Ureter (tissue), 1 donor: ENCODE measurements at places on chromosomes 5 and 9. TPM values are rescaled to one million over a fixed set of nuclear protein-coding genes. Genes with fewer than 3 reads are reported as not detected.

- no peak for DNase-seq
Observed at GRCh38 chr5:42718591-42718990, 38.0 kb upstream of the CCDC152 start.

ARL10 gene
- 9.3 TPM for total RNA-seq

DNA sequence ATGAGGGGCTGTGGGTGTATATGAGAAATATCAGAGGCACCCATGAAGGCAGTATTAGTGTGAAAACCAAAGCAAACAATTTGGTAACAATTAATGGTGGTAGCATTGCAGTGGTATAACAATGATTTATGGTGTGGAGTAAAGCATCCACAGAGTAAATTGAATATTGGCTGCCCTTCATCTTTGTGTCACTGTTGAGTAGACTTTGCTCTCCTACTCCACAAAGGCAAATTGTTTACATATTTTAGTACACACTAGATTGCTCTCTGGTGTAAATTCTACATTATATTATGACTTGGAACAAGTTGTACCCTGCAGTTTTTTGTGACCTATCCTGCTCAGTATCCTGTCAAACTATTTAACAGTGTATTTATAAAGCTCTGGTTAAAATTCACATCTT lies 455.5 kb upstream of the RORB start:
- DNase-seq, result no peak

CDH9 gene
- total RNA-seq, result not detected
